Fibroblast of skin of right quadriceps (primary cell): ENCODE measurements at places on chromosomes 5 and 9.

GRCh38 chr9:17063535-17064135 is 71.2 kb upstream of the CNTLN start:
- peak; percentile 45 for DNase-seq

DNA sequence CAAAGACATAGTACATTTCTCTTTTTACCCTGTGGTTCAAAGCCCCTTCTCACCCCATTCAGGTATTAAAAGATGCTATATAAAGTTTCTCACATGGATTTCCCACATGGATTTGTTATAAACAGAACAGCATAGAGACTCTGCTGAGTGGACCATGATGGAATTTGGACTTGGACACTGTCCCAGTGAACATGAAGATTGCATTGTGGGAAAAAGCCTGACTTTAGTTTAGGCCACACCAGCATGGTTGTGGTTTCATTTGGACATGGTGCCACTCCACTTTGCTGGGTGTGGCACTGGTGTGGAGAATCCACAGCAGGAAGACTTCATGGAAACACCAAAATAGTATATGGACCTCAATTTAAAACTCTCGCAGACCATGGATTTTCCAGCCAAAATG is 124.6 kb downstream of the ARHGAP26 start:
- DNase-seq = peak; percentile 73

- DNase-seq = no peak
Observed at GRCh38 chr9:116494815-116495634, 192.1 kb upstream of the TRIM32 start.

GRCh38 chr9:93048566-93049448 is 9.7 kb upstream of the SUSD3 start:
- no peak for DNase-seq

GRCh38 chr5:72156946-72157624 is 49.8 kb downstream of the MAP1B start:
- DNase-seq = peak; percentile 98

DNA sequence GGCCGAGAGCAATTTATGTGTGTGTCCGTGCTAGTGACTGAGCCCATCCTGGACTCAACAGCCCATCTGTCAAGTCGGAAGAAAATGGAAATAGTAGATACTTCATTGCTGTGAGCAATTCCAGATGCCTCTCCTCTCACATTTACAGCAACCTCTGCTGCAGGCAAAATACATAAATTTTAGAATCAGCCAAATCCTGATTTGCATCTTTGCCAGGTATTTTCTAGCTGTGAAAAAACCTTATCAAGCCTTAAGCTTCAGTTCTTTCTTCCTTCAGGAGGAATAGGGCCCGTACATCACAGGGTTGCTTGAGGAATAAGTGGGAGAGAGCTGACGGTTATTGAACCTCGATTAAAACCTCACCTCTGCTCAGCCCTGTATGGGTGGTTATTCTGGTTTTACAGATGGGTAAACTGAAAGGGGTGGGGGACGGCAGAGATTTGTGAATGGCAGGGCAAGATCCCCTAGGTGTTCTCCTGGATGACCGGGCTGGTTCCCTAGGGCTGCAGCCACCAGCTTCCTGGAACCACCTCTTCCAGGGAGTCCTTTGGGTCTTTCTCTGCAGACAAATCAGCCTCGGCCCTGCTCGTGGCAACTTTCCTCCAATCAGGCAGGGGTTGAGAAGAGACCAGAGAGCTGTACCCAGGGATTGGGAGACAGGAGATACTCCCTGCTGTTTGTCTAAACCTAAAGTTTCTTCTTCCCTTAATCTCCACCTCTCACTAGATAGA is 5.3 kb upstream of the MSX2 start:
- DNase-seq = no peak

GRCh38 chr9:15277400-15278090 is 29.5 kb downstream of the TTC39B start:
- peak; percentile 26 for DNase-seq

- DNase-seq = no peak
Observed at GRCh38 chr9:38226491-38226951, 157.5 kb upstream of the SHB start.

GRCh38 chr9:37963936-37964739 is 60.2 kb upstream of the SLC25A51 start:
- peak; percentile 94 for DNase-seq

DNA sequence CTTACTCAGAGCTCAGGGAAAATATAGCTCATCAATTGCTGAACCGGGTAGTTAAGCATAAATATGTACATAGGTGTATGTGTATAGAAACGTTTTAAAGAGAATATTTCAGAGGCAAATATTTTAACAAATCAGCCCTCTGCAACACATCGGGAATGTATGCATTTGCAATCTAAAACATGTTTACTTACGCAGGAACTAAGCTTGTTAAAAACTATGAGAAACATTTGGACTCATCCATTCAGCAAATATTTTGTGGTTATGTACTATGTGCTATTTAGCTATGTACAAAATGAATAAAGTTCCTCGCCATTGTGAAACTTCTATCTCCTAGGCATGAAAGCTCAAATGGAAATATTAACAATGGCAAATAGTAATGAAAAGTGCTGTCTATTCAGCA is 469.9 kb downstream of the ARHGEF28 start:
- peak; percentile 84 for DNase-seq

DNA sequence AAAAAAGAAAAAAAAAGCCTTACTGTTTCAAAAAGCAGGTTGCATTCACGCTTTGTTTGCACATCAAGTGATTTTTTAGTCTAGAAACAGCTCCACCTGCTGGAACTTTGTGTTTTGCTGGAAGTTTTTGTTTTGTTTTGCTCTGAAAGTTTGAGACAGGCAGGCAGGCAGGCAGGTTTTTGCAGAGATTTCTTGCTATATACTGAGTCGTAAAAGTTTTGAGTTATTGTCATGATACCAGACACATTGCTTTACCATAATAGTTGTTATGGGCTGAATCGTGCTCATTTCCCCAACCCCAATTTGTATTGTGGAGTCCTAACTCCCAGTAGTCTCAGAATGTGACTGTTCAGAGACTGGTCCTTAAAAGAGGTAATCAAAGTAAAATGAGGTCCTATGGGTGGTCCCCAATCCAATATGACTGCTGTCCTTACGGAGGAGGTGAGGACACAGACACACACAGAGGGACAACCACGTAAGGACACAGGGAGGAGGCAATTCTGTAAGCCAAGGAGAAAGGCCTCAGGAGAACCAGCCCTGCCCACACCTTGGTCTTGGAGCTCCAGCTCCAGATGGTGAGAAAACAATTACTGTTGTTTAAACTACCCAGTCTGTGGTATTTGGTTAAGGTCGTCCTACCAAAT is 20.9 kb downstream of the OR2Y1 start:
- DNase-seq = peak; percentile 17

- DNase-seq = no peak
Observed at GRCh38 chr9:136538599-136539426, 7.0 kb downstream of the NOTCH1 start.

DNA sequence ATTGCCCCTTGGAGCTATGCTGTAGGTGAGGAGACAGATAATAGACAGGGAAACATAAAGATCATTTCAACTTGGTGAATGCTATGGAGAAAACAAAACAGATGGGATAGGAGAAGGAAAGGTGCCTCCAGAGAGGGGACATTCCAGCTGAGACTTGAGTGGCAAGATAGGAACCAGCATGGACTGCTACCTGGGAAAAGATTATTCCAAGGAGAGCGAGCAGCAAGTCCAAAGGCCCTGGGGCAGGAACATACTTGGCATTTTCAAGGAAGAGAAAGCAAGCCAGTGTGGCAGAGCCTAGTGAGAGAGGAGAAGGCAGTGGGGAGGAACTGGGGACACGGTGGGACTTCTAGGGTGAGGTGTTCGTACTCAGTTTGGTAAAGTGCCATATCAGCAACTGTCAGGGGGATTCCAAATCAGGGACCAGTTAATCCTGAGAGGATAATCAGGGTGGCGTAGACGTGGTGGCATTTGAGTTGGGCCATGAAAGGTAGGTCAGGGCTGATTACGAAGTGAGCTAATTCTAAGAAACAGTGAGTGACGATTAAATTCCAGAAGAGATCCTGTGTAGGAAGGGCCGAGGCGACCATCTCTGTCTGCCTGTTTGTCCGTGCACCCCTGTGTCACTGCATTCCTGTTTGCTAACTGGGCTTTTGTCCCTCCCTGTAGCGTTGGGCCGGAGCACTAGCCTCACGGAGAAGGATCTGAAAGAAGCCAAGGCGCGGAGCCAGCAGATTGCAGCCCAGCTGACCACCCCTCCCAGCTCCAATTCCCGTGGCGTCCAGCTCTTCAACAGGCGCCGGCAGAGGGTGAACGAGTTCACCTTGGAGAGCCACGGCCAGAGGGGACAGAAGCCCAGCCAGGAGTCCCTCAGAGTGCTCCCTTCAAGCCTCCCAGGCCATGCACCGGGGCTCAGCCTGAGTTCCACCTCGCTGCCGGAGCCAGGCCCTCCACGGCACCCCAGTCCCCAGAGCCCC is 7.1 kb downstream of the SYNPO start:
- no peak for DNase-seq

GRCh38 chr5:128826275-128826674 is 139.0 kb upstream of the SLC27A6 start:
- peak; percentile 85 for DNase-seq
